Thoracic aorta (tissue), 2 donors: ENCODE measurements at places on chromosomes 11 and 22.

DNA sequence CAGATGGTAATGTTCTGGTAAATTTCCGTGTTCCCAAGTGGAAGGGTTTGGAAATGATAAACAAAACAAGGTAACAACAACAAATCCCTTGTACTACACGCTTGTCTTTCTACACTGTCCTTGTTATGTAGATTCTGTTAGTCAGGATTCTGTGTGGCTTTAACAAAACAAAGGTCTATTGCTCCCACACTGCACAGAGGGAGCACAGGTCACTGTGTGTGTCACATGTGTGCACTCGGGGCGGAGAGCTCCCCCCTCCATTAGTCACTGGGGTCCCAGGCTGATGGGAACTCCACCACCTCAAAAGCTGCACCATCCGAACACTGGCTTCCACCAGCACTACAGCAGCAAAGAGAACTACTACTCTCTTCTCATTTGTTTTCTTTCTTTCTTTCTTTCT is 227.9 kb downstream of the NTM start:
- H3K36me3 ChIP-seq, result no peaks in the 10 kb centered on the region
- H3K4me1 ChIP-seq, result no peaks in the 10 kb centered on the region
- H3K27me3 ChIP-seq, result no peaks in the 10 kb centered on the region
- H3K4me3 ChIP-seq, result no peak overlapping the region

GRCh38 chr11:62708793-62709192 is 1.3 kb downstream of the GNG3 start:
- peak overlapping the region; percentile 97 for H3K27ac ChIP-seq
- no peak for DNase-seq
- H3K27me3 ChIP-seq, result no peaks in the 10 kb centered on the region
- H3K4me1 ChIP-seq, result peaks cover 12% of the 10 kb centered on the region
- H3K36me3 ChIP-seq, result peaks cover 10% of the 10 kb centered on the region

- no peaks in the 10 kb centered on the region for H3K4me1 ChIP-seq
- H3K27ac ChIP-seq, result no peak overlapping the region
- no peaks in the 10 kb centered on the region for H3K36me3 ChIP-seq
- H3K4me3 ChIP-seq, result no peak overlapping the region
These were observed 99.3 kb upstream of the SESN3 start for GRCh38 chr11:95330302-95330701.

GRCh38 chr22:37284805-37285355 is 2.6 kb downstream of the CYTH4 start:
- H3K4me3 ChIP-seq, result peak overlapping the region; percentile 67
- H3K36me3 ChIP-seq, result no peaks in the 10 kb centered on the region
- H3K27ac ChIP-seq, result no peak overlapping the region
- no peak for DNase-seq
- H3K4me1 ChIP-seq, result no peaks in the 10 kb centered on the region

DNA sequence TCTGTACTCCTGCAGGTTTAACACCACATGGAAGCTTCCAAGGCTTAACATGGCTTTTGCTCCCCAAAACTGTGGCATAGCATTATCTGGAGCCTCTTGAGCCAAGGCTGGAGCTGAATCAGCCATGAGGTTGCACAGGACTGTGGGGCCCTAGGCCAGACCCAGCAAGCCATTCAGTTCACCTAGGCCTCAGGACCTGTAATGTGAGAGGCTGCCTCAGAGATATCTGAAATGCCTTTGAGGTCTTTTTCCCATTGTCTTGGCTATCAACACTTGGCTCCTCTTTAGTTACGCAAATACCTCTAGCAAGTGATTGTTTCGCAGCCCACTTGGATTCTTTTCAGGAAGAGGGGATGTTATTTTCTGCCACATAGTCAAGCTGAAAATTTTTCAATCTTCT is 72.0 kb downstream of the VPREB1 start:
- H3K4me3 ChIP-seq, result no peak overlapping the region
- H3K4me1 ChIP-seq, result no peaks in the 10 kb centered on the region
- no peak for DNase-seq
- no peak overlapping the region for H3K27ac ChIP-seq
- no peaks in the 10 kb centered on the region for H3K27me3 ChIP-seq

DNA sequence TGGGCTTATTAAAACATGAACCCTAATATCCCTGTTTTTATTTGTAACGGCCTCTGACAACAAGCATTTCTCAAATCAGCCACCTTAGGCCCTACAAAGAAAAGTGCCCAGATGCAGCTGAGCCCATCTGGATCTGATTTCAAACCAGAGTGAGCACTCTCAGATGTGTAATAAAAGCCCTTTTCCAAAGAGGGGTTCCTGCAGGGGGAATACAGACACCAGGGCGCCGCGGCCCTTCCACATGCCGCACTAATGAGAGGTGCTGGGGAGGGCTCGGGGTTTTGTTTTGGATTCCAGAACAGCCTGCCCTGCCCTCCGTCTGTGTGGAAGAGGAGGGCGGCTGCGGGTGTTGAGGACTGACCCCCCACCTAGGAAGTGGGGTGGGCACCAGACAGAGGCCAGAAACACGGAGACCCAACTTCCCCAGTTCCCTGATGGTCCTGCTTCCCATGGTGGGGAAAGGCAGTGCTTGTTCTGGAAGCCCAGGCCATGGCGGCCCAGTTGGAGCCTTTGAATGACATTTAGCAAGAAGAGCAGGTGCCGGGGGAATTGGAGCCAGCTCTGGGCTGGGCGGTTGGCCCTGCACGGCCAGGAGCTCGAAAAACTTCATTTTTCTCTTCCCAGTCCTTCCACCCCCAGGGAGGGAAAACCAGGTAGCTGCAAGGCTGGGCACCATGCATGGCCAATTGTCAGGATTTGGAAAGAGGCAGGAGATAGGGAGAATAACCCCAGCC is 63.7 kb downstream of the MACROD1 start:
- no peaks in the 10 kb centered on the region for H3K27me3 ChIP-seq
- H3K4me3 ChIP-seq, result no peak overlapping the region
- H3K4me1 ChIP-seq, result no peaks in the 10 kb centered on the region

- H3K4me3 ChIP-seq, result peak overlapping the region; percentile 87
- no peaks in the 10 kb centered on the region for H3K27me3 ChIP-seq
- H3K36me3 ChIP-seq, result no peaks in the 10 kb centered on the region
- H3K4me1 ChIP-seq, result peaks cover 18% of the 10 kb centered on the region
These were observed 788 bp downstream of the LIN7C start for GRCh38 chr11:27505781-27506180.

GRCh38 chr11:91608677-91609076 is 615.9 kb upstream of the FAT3 start:
- H3K4me3 ChIP-seq, result no peak overlapping the region
- no peak overlapping the region for H3K27ac ChIP-seq
- H3K27me3 ChIP-seq, result no peaks in the 10 kb centered on the region
- no peak for DNase-seq

DNA sequence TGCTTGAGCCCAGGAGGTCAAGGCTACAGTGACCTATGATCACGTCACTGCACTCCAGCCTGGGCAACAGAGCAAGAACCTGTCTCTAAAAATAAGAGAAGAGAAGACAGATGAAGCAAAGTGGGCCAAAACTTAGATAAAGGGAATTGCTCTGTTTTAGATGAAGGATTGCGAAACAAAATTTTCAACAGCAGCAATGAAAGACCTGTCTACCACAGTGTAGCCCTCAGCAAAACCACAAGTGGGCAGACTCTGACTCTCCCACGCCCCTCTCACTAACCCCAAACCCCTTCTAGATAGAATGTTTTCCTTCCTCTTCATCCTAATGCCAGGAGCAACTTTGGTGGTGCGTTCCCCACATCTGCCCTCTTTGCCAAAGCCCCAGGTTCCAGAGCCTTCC is 105.6 kb upstream of the ALDH3B2 start:
- no peaks in the 10 kb centered on the region for H3K36me3 ChIP-seq
- no peak for DNase-seq
- H3K4me1 ChIP-seq, result no peaks in the 10 kb centered on the region
- H3K27me3 ChIP-seq, result no peaks in the 10 kb centered on the region
- no peak overlapping the region for H3K4me3 ChIP-seq
- no peak overlapping the region for H3K27ac ChIP-seq

- no peak for DNase-seq
- no peaks in the 10 kb centered on the region for H3K36me3 ChIP-seq
- no peak overlapping the region for H3K27ac ChIP-seq
- H3K4me1 ChIP-seq, result peaks cover 33% of the 10 kb centered on the region
- no peaks in the 10 kb centered on the region for H3K27me3 ChIP-seq
These were observed 1.4 kb upstream of the UVRAG start for GRCh38 chr11:75813622-75814039.

- no peak overlapping the region for H3K4me3 ChIP-seq
- no peaks in the 10 kb centered on the region for H3K27me3 ChIP-seq
- no peak overlapping the region for H3K27ac ChIP-seq
- no peak for DNase-seq
These were observed 11.0 kb downstream of the GATD1 start for GRCh38 chr11:766106-766935.

DNA sequence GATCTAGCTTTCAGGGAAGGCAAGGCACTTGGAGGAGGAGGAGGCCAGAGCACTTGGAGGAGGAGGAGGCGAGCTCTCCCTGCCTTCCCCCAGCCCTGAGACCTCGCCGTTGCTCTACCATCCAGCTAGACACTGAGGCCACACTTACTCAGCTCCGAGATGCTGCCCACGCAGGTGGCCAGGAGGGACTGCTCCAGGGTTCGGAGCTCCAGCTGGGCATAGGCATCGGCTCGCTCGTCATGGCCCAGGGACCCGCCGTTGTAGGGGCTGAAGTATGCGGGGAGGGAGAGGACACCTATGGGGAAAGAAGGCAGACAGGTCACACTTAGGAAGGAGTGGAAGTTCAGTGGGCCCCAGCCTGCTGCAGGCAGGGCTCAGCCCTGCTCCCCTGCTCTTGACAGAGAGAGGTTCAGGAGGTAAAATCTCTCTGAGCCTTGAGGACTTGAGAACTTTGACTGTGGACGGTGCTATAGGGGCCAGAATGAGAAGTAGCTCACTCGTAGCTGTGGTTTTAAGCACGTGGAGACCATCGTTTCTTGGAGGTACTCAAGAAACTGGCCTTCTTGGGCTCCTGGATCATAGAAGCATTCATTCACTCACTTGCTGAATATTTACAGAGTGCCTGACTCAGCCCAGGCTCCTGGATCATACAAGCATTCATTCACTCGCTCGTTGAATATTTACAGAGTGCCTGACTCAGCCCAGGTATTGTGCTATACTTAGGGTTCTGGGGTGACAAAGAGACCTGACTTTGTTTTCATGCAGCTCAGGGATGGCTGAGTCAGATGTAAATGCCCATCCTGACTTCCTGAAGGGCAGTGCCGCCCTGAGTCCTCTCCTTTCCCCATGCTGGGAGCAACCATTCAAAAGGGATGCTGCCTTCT is 99.2 kb downstream of the NAT10 start:
- no peak overlapping the region for H3K4me3 ChIP-seq
- H3K27me3 ChIP-seq, result no peaks in the 10 kb centered on the region
- peaks cover 14% of the 10 kb centered on the region for H3K4me1 ChIP-seq
- H3K36me3 ChIP-seq, result no peaks in the 10 kb centered on the region
- H3K27ac ChIP-seq, result no peak overlapping the region

DNA sequence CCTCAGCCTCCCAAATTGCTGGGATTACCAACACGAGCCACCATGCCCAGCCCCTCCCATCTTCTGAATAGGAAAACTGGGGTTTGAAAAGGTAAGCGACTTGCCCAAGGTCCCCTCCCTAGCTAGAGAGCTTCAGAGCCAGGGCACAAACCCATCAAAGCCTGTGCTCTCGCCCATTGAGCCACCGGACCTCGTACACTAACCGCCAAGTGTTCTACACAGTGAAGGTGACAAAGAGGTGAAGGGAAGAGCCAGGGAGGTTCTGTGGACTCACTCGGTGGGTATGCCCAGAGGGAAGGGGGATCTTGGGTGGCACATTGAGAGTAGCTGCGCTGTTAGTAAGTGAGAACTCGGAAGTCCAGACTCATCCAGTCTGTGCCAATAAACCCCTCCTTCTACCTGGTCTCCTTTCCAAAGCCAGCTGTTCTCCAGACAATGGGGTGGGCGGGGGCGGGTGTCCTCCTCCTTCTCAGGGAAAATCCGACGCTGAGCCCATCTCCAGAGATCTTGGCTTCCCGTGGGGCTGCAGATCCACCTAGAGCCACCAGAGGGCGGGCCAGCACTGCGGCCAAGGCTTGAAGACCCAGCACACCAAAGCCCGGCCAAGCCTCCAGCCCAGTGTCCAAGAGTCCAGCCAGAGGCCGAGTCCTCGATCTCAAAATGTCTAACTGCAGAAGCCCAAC is 3.2 kb upstream of the RTN4RL2 start:
- DNase-seq, result peak; percentile 73
- peak overlapping the region; percentile 73 for H3K4me3 ChIP-seq
- H3K36me3 ChIP-seq, result no peaks in the 10 kb centered on the region
- H3K4me1 ChIP-seq, result peaks cover 33% of the 10 kb centered on the region
- no peak overlapping the region for H3K27ac ChIP-seq
- H3K27me3 ChIP-seq, result peaks cover 16% of the 10 kb centered on the region

DNA sequence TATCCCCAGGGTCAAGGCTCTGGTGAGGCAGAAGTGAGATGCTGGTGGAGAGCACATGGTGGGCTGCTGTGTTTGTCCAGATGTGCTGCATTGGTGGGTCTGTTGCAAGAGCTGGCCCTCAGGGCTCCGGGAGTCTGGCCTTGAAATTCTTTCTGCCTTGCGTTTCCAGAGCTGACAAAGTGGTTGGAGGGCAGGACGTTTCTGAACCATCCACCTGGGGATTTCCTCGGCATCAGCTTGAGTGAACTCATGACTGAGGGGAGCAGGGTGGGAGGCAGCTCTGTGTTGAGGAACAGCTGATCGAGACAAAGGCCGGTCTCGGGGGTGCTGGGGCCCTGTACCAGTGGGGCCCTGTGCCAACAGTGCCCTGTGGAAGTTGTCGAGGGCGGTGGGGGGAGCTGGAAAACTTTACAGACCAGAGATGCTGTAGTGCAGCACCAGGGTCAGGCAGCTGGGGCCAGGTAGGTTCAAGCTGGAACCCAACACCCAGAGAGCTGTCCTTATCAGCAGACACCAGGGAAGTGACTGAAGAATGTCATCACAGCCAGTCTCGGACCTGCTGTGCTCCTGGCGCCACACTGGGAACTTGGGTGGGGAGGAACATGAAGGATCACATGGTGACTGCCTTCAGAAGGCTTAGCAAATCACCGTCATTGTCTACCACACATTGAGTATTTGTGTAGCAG is 4.9 kb downstream of the TSKU start:
- no peak overlapping the region for H3K27ac ChIP-seq
- no peak for DNase-seq
- no peaks in the 10 kb centered on the region for H3K36me3 ChIP-seq
- peaks cover 66% of the 10 kb centered on the region for H3K4me1 ChIP-seq
- no peaks in the 10 kb centered on the region for H3K27me3 ChIP-seq
- H3K4me3 ChIP-seq, result no peak overlapping the region

DNA sequence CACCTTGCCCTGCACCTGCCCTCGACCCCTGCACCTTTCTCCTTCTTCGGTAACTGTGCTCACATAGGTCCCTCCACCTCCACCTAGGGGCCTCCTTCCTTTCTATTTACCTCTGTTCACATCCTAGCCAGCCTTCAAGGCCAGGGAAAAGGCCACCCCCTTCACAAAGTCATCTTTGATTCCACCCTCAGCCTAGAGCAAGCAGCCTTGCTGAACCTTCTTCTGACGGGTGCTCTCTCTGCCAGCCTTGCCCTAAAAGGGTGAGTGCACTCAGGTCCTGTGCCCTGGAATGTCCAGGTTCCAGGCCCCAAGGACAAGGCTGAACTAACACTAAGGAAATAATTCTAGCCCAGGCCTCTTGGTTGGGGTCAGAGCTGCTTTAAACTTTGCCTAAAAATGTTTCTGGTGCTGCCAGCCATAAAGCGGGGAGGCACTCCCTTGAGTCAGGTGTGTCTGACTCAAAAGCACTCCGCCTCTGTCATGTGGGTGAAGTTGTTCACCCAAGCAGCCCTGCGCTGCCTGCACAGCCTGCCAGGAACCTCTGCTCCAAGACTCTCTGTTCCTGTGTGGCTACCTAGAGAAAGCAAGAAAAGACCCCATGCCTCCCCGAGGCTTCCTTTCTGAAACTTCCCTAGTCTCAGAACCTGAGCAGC is 9.2 kb upstream of the FAM83F start:
- DNase-seq, result no peak
- no peaks in the 10 kb centered on the region for H3K36me3 ChIP-seq
- no peak overlapping the region for H3K4me3 ChIP-seq
- no peaks in the 10 kb centered on the region for H3K27me3 ChIP-seq
